ENCODE measurements at places on chromosomes 11 and 22.

DNA sequence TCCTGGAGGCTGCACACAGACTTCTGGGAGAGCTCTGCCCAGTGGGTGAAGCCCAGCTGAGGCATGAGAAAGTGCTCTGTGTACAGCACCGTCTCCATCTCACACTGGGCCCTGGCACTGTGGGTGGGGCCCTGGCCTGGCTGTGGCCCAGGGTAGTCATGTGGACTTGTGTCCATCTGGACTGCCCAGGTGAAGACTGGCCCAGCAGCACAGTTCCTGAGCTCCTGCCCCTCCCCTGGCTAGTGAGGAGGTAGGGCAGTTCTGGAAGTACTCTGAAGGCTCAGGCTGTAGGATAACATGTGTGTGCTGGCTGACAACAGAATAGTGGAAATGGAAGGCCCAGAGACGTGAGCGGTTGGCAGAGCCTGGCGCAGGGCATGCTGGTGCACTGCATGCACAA lies 35.4 kb downstream of the RSPH14 start:
- no peak for DNase-seq

- no peak for DNase-seq
Measured at GRCh38 chr11:126700768-126701519, 299.6 kb downstream of the KIRREL3 start.

- DNase-seq = no peak
Measured at GRCh38 chr11:5460983-5461621, 12.0 kb downstream of the OR51I2 start.

DNA sequence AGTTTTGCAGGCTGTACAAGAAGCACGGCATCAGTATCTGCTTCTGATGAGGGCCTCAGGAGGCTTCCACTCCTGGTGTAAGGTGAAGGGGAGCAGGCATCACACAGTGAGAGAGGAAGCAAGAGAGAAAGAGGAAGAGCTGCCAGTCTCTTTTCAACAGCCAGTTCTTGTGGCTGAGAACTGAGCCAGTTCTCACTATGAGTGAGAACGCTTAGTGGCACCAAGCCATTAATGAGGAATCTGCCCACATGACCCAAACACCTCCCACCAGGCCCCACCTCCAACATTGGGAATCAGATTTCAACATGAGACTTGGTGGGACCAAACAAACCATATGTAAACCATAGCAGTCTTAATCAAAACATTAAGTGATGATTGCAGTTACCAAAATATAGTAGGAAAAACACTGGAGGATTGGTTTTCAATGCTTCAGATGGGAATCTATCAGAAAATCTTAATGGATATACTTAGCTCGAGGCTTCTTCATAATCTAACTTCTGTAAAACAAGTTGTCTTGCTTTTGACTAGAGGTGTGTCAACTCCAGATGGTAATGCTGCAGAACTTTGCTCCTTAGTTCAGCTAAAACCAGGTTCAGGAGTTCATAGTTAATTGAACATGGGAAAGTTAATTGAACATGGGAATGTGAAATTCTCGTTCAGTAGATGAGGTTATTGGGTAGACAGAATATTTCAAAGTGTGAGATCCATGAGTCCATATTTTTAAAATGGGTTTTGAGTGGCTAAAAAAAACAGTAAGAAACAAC lies 12.2 kb downstream of the FAR1 start:
- DNase-seq = no peak

DNA sequence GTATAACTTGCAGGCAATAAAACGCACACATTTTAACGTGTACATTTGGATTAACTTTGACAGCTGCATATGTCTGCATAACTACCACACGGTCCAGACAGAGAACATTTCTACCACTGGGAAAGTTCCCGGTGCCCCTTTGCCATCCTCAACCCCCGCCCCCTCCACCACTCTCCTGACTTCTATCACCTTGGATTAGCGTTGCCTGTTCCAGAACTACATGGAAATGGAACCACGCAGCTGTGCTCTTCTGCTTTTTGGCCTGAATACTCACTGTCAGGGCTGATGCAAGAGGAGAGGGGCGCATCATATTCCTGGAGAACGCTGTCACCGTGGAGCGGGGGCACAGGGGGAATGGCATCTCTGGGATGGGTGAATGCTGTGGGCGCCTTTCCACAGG lies 62.1 kb downstream of the LRP5 start:
- DNase-seq = no peak

GRCh38 chr11:31847761-31848160 lies 36.6 kb upstream of the PAX6 start:
- DNase-seq = no peak

- no peak for DNase-seq
Measured at GRCh38 chr11:65036931-65037330, 4.1 kb upstream of the SAC3D1 start.

DNA sequence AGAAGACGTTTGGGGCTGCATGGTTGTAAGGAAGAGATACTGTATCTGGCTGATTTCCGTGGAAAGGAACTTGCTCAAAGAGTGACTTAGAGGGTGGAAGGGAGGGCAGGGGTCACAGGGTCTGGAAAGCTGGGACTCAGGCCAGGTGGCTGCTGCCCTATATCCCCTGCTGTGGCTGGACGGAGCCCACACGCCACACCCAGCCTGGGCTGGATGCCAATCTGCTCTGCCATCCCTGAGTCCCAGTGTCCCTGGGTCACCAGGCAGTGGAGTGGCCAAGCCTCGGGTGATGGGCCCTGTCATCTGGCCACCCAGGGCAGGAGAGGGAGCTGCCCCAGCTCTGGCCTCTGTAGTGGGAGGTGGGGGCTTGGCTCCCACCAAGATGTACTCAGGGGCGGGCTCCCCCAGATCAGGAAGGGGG lies 26.5 kb upstream of the KRTAP5-7 start:
- no peak for DNase-seq

DNA sequence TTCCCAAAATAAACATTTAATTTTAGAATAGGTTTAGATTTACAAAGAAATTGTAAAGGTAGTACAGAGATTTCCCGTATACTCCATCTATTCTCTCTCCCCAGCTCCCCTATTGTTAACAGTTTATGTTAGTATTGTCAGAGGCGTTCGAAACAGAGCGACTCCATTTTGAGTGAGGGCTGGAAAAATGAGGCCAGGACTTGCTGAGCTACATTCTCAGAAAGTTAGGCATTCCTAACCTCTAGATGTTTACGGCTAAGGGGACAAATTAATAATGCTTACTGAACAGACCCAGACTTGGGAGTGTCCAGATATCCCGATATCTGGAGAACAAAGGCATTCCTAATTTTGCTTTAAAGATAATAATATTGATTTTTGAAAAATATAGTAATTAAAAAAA lies 12.4 kb upstream of the NUP160 start:
- DNase-seq = no peak

GRCh38 chr11:85665733-85666132 lies 804 bp upstream of the CREBZF start:
- no peak for DNase-seq

DNA sequence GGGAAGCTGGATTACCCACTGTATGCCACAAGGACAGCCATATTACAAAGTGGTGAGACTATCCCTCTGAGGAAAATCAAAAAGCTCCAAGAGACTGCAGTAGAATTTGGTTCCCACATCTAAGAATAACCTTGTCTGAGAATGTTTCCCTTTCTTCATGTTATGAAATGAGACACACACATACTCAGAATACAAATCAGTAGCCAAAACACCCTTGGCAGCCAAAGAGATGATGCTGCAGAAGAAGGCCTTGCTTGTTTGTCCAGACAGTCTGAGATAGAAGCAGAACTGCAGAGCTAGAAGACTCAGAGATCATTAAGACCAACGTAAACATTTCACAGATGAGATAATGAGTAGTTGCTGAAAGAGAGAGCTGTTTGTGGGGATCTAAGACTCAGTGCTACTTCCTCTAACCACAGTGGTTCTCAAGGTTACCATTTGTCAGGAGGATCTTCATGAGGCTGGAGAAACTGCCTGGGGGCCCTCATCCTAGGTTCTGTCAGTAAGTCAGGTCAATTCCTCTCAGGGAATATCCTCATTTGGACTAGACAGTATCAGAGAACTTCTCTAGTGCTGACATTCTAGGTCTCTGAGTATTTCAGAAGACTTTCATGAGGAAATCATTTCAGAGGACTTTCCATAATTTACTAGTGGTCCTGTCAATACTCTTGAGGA lies 38.9 kb downstream of the RELT start:
- no peak for DNase-seq

DNA sequence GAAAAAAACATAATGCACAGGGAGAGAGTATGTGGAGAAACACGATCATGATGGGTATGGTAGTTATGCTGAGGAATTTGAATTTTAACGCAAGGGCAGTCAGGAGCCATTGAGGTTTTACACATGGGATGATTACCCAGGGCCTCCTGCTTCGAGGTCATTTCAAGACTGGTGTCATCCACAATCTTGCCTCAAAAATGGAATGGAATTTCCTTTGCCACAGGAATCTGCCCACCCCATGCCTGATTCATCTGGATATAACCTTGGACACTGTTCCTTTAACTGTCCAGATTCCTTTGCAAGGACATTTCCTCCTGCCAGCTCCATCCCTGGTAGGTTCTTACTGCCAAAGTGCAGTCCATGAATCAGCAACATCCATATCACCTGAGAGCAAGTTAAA lies 655.9 kb upstream of the TENM4 start:
- no peak for DNase-seq

DNA sequence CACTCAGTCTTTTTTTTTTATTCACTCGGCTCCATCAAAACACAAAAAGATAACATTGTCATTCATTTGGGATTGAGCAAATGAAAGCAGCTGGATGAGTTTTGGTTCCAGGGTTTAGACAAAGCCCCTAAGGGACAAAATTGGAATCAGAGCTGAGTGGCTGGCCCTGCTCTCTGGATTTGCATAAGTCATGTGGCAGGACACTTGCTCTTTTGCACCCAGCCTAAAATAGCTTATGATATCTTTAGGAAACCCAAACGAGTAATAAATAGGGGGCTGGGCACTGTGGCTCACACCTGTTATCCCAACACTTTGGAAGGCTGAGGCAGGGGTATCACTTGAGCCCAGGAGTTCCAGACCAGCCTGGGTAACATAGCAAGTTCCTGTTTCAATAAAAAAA lies 11.0 kb upstream of the TMEM121B start:
- no peak for DNase-seq

DNA sequence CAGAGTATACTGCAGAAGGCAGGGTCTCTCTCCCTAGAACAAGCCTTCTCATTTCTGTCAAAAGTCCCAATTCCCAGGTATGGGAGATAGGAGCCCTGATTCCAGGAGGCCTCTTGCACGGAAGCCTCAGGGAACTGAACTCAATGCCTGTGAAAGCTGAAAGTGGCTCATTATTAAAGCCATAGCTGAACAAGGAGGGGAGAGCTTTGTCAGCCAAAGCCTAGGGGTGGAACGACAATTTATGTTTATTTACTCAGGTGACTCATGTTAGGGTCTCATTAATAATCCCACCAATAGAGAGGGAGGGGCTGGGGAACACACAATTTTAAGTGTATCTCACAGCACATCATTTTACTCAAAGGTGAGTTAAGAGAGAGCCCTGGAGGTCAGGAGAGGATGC lies 44.9 kb downstream of the DSCAML1 start:
- DNase-seq = no peak

DNA sequence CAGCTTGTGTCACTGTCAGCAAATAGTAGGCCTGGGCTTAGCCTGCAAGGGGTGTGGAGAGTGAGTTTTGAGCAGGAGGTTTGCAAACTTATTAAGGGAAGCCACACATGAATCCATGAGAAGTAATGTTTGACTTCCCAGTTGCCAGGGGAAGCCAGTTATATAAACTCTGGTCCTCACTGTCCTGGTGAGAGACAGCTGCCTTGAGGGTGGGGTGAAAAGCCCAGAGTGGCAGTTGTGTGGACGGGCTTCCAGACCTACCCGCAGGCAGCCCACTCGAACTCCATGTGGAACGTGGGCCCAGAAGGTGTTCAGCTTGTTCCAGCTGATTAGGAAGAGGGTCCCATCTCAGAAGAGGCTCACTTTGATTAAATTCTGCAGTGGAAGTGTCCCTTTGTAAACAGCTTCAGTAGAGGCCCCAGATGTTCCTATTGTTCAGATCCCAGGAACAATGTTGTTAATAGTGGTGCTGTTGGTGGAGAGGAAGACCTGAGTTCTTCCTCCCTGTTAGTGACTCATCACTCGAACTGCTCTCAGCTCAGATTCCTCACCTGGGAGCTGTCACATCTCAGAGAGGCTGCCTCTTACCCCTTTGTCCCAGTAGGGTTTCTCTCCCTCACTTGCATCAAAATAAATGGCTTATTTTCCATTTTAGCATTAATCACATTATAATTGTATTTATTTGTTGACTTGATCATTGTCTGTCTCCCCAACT lies 63.4 kb downstream of the GRAMD1B start:
- DNase-seq = no peak

- DNase-seq = no peak
Measured at GRCh38 chr22:45717789-45718188, 46.2 kb downstream of the ATXN10 start.

GRCh38 chr11:132343445-132344175 lies 973.2 kb downstream of the NTM start:
- DNase-seq = no peak

DNA sequence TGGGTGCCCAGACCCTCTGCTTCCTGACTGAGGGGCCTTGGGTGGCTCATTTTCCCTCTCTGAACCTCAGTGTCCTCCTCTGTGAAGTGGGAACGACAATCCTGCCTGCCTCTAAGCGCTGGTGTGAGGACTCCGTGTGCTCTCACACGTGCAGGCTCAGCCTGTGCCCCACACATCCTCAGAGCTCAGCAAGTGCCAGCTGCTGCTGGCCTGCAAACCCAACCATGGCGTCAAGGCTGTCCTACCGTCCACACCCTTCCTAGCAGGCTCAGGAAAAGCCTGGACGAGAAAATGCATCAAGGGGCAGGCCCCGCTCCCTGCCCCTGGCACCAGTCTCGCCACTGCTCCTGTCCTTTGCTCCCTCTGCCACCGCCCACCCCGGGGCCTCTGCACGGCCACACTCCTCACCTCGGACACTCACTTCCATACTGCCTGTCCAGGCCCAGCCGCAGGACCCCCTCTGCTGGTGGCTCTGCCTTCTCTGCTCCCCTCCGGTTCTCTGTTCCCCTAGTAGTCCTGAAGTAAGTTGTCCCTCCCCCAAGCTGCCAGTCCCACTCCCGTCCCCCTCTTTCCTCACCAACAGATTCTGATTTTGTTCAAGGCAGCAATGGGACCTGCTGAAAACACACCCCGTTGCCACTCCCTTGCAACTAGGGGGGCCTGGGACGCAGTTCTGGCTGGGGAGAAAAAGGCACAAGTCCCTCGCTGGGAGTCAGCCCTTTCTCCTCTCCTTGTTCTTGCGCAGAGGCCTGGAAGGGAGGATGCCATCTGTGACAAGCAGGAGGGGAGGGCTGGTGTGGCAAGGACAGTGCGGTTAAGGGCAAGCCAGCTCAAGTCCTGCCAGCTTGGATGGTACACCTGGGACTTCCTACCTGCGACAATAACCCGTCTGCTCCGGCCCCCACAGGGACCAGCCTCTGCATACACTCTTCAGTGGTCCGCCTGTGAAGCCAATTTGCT lies 62.2 kb downstream of the ARFGAP3 start:
- no peak for DNase-seq

- no peak for DNase-seq
Measured at GRCh38 chr11:88553204-88553603, 215.7 kb upstream of the CTSC start.

DNA sequence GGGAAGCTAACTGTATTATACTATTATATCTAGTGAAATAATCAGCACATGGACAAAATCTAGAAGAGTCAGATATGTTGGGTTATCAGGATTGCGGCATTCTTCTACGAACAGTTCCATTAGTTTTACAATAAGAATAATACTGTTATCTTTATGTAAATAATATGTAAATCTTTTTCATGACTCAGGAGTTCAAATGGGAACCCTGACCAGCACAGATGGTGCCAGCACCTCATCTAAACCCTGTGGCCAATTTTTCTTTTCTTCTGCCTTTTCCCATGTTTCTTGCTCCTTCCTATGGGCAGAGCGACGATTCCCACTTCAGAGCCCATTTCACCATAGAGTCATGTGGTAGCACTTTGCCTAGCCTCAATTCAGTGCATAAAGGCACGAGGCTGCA lies 68.4 kb upstream of the CYP2D6 start:
- no peak for DNase-seq

Data from renal cortex interstitium (tissue), 15 donors.